ENCODE measurements at places on chromosomes 1 and 21.
A peak's percentile ranks its signal among the peaks of the same experiment; 100 is the strongest.

DNA sequence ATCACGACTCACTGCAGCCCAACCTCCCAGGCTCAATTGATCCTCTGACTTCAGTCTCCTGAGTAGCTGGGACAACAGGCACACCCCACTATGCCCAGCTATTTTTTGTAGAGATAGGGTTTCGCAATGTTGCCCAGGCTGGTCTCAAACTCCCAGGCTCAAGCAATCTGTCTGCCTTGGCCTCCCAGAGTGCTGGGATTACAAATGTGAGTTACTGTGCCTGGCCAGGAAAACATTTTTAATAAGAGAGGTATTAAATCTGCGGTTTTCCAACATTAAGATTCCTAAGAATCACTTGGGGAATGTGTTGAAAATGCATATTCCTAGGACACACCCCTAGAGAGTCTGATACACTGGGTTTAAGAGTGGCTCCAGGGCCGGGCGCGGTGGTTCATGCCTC, 8.7 kb downstream of the CSF1 start:
- DNase-seq: no peak

DNA sequence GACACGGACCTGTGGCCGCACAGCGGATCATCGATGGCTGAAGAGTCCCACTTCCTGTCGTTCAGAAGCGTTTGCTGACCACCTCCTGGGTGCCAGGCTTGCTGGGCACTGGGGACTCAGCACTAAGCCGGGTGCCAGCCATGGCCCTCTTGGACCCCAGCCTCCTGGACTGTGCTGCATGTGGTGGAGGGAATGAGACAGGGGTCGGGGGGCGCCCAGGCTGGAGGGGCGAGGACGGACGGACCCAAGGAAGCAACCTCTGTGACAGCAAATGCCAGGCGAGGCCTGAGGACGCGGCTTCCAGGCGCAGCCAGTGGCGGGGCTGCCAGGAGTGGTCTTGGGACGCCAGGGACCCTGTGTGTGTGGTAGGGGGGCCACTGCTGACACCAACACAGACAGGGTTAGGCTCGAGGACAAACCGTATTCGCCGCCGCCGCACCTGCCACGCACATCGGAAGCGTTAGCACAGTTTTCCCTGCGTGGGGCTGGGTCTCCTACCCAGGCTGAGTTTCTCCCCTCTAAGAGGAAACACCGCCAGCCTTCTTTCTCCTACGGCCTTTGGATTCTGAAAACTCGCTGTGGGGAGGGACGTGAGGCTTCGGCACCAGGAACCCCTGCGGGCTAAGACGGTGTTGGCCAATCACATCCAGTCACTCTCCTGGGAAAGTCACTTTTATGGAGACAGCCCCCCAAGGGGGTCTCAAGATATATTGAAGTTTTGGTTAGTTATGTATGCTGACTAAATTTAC, 3.1 kb upstream of the MXRA8 start:
- DNase-seq: no peak

GRCh38 chr1:151819976-151820623, 11.5 kb downstream of the RORC start:
- DNase-seq: no peak

DNA sequence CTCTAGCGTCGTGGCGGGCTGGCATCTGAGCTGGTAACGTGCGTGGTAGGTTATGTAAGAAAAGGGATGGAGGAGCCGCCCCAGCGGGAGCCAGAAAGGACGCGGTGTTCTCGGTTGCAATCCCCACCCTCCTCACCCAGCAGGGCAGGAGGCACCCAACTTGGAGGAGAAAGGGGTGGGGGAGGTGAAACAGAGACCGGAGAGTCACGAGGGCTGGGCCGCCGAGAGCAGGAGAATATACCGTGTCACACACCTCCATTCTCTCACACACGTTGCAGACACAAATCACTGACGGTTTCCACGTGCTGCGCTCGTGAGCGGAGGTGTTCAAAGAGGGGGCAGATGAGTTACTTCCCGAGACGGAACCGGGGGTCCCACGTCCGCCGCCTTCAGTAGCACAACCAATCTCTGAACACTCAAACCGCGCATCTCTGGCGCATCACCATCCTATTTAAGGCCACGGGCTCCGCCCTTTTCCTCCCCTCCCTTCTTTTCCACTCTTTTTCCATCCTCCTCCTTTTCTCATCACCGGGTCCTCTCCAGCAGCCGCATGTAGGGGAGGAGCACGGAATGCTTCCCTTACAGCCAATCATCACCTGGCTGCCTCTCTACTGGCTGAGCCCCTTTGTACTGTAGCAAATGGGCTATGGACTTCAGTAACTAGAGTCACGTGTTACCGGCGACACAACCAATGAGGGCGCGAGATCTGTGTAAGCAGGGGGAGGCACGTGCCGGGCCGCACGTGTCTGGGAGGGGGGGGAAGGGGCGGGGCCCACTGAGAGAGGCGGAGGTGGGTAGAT, at the start of gene CIART:
Gene CIART (plus strand): TSS at position 797 of the 800 bp plus-strand sequence. CDS start 714 bp downstream, outside the sequence.
- peak; percentile 82 for DNase-seq

DNA sequence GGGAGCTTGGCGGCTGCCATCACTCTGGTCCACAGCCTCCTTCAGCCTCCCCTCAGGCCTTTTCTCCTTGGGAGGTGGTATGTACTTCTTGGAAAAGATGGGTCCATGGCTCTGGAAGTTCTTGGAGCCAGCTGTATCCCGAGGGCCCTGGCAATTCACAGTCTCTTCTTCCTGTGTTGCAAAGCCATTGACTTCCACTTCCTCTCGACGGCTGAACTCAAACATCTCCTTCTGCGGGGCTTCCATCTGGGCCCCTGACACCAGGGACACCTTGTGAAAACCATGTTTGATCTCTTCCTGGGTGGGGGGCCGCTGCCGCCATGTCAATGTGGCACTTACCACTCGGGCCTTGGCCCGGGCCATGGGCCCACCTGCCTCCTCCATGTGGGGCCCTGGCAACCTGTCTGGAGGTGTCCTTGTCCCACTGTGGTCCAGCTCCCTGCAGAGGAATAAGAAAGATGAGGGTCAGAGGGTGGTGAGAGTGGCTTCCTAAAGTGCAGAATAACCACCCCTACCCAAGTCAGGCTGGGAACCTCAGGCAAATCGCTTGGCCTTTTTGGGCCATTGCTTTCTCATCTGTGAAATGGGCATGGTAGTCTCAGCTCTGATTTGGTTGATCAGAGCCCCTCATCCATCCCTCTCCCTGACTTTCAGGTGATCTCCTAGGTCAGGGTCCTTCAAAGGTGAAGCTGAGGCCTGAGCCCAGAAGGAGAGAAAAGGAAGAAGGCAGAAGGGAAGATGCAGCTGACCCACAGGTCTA, 7.5 kb downstream of the CRYBG2 start:
- DNase-seq: no peak

DNA sequence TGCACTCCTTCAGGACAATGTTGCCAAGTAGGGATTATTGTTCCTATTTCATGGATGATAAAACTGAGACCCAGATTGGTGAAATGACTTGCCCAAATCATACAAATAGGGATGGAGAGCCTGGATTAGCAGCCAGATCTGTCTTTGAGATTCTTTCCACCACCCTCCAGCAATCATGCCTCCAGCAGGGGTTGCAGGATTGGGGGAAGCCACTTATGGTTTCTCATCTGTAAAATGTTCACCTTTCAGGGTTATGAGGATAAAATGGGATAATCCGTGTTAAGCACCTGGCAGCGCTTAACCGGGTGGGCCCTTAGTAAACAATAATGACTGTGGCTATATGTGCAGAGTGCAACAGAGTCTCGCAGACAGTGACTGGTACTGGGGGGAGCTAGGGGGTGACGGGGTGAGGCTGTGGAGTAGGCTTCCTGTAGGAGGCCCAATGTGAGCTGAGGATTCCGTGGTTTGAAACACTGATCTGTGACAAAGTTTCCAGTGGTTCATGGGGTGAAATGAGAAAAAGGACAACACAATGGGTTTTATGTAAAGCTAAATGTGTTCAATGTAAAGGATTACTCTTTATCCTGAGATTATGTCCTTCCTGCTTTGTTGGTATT, 33.7 kb upstream of the FOXO6 start:
- no peak for DNase-seq

GRCh38 chr1:19648689-19649088, 4.6 kb downstream of the NBL1 start:
- DNase-seq: no peak

- no peak for DNase-seq
Measured at GRCh38 chr1:5525597-5526384, 466.4 kb downstream of the NPHP4 start.

DNA sequence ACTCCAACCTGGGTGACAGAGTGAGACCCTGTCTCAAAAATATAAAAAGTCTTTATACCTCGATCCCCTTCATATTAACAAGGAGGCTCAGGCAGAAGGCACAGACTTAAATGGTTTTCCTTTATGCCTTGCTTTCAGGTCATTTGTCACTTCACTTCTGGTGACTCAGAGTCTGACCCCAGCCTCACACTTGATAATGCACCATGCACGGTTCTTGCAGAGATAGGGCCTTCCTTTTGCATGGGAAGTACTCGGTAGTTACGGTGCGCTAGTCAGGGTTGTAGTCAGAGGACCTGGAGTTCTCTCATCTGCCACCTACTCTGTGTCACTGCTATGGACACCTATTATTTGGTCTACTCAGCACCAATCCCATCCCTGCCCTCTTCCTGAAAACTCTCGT, 43.6 kb upstream of the BMP8B start:
- DNase-seq: no peak

- no peak for DNase-seq
Measured at GRCh38 chr21:16125274-16125673, 395.5 kb downstream of the USP25 start.

- no peak for DNase-seq
Measured at GRCh38 chr21:39661121-39661520, 48.4 kb downstream of the B3GALT5 start.
